ENCODE measurements at places on chromosomes 7 and 10. TPM values are rescaled to one million over a fixed set of nuclear protein-coding genes. Genes with fewer than 3 reads are reported as not detected.

The LOXL4 gene
- 12.4 TPM for total RNA-seq

The SEPTIN14 gene
- total RNA-seq: not detected

The OR6V1 gene
- total RNA-seq: not detected

The MBL2 gene
- not detected for total RNA-seq

The DMTF1 gene
- 16.3 TPM for total RNA-seq

The GDF10 gene
- not detected for total RNA-seq

The OGA gene
- total RNA-seq: 49.5 TPM

The CPXM2 gene
- total RNA-seq: 0.45 TPM

The KIAA1549 gene
- total RNA-seq: 1.0 TPM

The RELN gene
- total RNA-seq: 1.3 TPM

The ADRA2A gene
- total RNA-seq: not detected

The DDC gene
- total RNA-seq: not detected

The COL28A1 gene
- 0.17 TPM for total RNA-seq

The GRID1 gene
- total RNA-seq: not detected

All from bronchus fibroblast of lung (primary cell).